Hippocampal formation (tissue), 2 donors: ENCODE measurements at places on chromosomes 6 and 20.

- DNase-seq, result no peak
Observed at GRCh38 chr6:139970591-139970991, 596.1 kb upstream of the CITED2 start.

- no peak for DNase-seq
Observed at GRCh38 chr6:169993861-169994481, 242.5 kb downstream of the ERMARD start.

- no peak for DNase-seq
Observed at GRCh38 chr20:46122516-46123481, 4.7 kb downstream of the CD40 start.

- no peak for DNase-seq
Observed at GRCh38 chr6:37172912-37173492, 3.0 kb downstream of the PIM1 start.

GRCh38 chr6:24933868-24934401 is 1.8 kb downstream of the RIPOR2 start:
- no peak for DNase-seq

GRCh38 chr20:15582146-15582760 is 991.0 kb downstream of the KIF16B start:
- DNase-seq, result no peak

- DNase-seq, result no peak
Observed at GRCh38 chr20:34747479-34747878, 43.3 kb downstream of the TP53INP2 start.

- no peak for DNase-seq
Observed at GRCh38 chr6:149135809-149136208, 181.7 kb upstream of the TAB2 start.
